ENCODE measurements at places on chromosomes 4 and X. TPM values are rescaled to one million over a fixed set of nuclear protein-coding genes. Genes with fewer than 3 reads are reported as not detected.

SERPINA7 gene
- not detected for total RNA-seq

CITED1 gene
- 1.5 TPM for total RNA-seq

TRAM1L1 gene
- not detected for total RNA-seq

DNA sequence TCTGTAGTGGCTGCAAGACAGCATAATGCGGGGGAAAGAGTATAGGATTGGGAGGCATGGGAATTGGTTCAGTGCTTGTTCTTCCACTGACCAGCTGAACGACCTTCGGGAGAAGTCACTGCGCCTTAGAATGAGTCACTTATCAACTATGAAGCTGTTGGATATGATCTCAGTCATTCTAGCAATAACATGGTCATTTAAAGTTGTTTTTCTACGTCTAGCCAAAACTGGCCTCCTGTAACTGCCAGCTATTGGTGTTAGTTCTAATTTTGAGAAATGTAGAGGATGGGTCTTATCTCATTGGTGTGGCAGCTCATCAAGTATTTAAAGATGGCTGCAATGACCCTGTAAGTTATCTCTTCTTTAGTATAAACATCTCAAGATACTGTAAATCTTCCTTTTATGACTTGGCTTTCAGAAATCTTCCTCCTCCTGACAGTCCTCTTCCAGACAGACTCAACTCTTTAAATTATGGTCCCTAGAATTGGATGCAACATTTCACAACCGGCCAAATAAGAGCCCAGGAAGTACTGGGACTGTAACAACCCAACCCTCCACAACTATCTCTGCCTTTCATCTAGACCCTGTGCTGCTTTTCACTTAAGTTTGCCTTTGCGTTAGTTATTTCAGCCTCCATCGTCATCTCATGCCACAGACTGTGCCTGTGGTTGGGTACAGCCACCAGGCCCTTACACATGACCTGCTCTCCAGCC lies 243.3 kb downstream of the CBR4 start:
- DNase-seq: no peak

DNA sequence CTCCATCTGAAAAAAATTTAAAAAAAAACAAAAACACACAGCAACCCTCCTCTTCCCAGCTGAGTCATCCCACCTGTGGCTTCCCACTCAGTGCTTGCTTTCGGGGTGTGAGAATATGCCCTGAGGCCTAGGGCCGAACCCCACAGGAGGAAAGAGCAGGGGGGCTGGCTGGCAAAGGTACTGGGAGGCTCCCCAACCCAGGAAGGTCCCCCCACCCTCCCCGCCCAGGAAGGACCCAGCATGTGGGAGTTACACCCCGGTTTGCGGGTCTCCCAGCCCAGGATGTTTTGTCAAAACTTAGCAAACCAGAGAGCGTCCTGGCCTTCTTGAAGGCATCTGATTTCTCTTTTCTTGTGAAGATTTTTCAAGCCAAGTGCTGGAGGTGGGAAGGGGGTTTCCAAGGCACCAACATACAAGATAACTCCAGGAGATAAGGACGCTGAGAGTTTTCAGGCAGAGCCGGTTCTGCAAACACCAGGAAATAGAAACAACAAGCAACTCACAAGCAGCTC lies 25.7 kb upstream of the CSF2RA start:
- DNase-seq: no peak

DNA sequence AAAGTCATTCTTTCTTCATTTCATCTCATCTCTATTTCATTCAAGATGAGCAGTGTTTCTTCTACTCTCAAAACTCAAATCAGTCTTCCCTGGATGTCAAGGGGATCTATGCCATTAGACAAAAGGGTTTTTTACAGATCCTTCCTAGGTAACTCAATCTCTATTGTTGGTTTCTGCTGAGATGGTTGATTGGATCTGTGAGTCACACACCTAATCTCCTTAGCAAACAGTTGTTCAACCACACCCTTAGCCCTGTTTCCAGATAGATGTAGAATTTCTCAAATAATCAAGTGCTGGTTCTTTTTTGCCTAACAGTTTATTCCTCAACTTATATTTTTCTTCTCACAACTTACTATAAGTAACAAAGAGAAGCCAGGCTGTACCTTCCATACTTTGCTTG lies 200.5 kb downstream of the KDR start:
- no peak for DNase-seq

DNA sequence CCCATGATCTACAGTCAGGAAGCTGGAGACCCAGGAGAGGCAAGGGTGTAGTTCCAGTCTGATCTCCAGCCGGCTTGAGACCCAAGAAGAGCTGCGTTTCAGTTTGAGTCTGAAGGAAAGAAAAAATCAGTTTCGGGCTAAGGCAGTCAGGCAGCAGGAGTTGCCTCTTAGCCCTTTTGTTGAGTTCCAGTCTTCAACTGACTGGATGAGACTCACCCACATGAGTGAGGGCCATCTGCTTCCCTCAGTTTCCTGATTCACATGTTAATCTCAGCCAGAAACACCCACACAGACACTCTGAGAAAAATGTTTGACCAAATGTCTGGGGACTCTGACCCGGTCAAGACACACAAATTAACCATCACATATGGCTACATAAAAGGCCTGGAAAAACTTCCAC lies 73.6 kb upstream of the ELOVL6 start:
- no peak for DNase-seq

DNA sequence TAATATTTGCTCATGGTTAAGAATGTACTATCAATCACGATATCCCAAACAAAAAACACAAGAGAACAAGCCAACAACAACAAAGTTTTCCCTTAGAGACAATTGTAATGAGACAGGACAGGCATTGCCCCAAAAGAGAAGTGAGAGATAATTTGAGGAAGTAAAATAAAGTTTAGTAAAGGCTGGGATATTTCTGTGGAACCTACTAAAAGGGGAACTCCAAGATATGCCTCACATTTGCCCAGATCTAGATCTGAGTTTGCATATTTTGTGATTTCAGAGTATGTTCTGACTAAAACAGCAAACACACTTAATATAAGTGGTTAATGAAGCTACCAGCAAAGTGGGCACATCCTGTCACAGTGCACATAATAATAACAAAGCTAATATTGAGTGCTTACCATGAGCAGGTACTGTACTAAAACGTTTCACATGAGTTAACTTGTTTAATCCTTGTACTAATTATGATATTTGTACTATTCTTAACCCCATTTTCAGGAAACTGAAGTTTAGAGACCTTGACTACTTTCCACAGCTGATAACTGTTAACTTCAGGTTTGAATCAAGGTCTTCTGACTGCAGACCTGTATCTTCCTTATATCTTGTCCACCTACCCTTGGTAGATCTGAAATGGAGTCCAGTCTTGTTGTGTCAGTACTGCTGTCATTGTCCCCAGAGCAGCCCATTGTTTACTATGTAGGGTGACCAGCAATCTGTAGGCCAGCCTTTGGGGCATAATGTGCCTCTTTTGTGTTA lies 26.0 kb upstream of the BMP2K start:
- no peak for DNase-seq

DNA sequence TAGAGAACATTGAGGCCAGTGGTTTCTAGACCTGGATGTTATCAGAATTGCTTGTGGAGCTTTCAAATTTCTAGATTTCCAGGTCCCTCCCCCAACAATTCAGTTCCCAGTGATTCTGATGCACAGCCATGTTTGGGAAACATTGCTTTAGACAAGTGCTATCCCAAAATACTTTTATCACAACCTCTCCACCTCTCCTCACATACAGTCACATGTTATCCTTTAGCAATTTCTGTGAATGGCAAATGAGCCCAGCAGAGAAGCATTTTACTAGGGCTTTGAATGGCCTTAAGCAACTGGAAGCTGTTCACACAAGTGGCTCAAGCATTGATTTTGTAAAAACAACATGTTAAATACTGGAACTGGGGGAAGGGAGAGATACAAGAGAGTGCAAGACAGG lies 29.7 kb downstream of the DCX start:
- no peak for DNase-seq

Data from T-helper 17 cell (primary cell).